ENCODE measurements at places on chromosomes 6 and 20.

DNA sequence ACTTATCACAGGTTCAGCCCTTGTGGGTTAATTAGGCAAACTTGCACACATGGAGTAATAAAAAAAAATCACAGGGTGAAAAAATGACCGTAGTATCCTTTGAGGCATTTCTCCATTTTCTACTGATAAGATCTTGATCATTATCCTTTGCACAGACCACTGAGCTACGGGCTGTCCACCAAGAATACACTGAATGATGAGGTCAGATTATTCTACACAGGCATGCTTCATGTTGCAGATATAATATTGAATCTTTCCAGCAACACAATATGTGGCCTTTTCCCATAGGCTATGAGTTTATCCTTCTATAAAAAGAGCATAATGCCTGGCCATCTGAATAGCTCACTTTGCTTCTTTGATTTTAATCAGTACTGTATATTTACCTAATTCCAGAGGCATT, 168.9 kb downstream of the FRK start:
- DNase-seq: no peak

DNA sequence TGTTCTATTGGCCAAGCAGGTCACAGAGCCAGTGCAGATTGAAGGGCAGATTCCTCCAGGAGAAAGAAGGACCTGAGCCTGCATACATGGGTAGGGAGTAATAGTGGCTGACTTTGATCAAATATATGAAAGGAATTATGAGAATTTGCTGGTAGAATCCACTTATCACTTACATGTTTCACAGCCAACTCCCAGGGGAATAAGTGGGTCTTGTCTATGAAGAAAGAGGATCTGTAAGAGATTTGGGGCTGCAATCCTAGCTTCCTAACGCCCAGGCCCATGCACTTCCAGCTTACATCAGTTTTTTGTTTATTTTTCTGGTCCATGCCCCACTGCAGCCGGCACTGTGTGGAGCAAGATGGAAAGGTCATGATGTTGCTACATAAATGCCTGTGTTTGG, 107.9 kb upstream of the SYNDIG1 start:
- no peak for DNase-seq

DNA sequence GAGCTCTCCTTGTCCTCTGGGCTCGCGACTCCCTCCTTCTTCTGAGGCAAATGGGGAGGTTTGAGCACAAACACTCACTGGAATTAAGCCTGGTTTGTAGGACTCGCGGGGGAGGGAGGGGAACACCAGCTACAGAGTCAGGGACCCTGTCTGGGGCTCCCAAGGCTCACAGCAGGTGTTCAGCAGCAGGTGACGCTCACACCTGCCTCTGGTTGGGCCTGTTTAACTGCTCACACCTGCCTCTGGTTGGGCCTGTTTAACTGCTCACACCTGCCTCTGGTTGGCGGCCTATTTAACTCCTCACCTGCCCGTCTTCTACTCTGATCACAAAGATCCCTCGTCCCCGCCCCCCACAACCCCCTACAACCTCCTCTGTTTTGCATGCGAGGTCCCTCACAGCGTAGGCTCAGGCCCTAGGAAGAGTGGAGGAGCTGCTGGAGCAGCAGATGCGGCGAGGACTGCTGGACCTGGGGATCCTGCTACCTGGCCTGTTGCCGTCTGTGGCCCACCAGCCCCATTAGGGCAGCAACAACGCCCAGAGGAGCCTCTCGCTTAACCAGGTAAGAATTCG, 181.9 kb downstream of the ERMARD start:
- DNase-seq: peak; percentile 50

- no peak for DNase-seq
Observed at GRCh38 chr6:16277101-16277981, 39.0 kb downstream of the GMPR start.

- DNase-seq: no peak
Observed at GRCh38 chr6:32799168-32799567, 17.6 kb downstream of the HLA-DOB start.

DNA sequence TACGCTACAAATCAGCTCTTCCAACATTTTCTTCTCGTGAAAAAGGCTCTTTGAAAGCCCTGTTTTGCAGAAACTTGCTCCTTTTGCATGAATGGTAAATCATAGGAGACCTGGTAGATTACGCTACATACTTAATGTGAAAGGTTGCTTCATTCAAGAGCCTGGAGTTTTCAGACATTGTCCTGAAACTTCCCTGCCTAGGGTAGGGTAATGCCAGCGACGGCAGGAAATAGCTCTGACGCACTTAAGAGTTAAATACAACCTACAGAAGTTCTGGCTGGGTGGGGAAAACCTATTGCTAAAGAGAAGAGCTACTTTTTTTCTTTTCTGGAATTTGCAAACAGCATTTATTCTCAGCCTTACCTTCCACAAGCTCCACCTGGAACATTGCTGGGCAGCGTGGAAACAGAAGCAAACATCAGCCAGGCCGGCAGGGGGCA, 144.5 kb downstream of the LPA start:
- no peak for DNase-seq

GRCh38 chr6:127341471-127342202, 1.8 kb downstream of the ECHDC1 start:
- DNase-seq: no peak

GRCh38 chr6:84575264-84575663, 189.1 kb downstream of the TBX18 start:
- DNase-seq: no peak

GRCh38 chr20:63363013-63363957, 2.1 kb upstream of the CHRNA4 start:
- no peak for DNase-seq

GRCh38 chr20:58064411-58065010, 163.9 kb downstream of the ANKRD60 start:
- DNase-seq: no peak

DNA sequence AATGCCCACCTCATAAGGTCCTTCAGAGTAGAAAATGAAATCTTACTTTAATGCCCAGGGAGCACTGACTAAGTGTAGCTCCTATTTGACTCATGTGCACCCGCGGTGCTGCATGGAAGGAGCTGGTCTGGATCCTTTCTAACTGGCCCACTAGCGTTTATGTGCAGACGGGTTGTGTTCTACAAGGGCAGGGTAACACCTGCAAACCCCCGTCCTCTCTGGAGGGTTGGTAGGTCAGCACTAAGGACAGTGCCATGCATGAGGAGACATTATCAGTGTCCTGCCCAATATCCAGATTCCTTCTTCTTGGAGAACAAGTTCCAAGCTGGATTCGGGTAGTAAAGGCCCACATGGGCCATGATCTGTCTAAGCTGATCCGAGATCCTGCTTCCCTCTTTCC, 140.3 kb downstream of the ANKRD60 start:
- DNase-seq: no peak

DNA sequence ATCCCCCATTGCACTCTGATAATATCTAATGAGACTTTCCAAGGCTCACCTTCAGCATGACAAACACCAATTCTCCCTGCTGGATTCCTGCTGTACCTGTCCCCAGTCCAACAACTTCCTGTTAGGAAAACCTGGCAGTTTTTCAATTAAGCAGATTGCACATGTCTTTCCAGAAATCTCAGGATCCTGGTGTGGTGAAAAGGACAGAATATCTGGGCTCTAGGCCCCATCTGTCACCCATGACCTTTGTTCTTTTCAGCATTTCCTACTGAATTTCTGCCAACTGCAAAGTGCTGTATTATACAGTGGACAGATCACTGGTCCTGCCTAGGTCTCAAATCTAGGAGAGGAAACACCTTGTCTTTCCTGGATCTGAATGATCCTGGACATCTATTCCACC, 27.7 kb upstream of the DTNBP1 start:
- DNase-seq: no peak

DNA sequence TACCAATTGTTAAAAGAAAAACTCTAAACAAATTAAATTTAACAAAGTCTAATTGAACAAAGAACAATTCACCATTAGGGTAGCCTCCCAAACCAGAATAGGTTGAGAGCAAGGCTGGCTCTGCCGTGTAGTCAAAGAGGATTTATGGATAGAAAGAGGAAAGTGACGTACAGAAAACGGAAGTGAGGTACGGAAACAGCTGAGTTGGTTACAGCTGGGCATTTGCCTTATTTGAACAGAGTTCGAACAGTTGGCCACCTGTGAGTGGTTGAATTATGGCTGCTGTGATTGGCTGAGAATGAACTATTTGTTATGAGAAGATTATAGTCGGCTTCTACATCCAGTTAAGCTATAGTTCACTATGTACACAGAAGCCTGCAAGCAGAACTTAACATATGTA, 18.5 kb upstream of the ISM1 start:
- no peak for DNase-seq

DNA sequence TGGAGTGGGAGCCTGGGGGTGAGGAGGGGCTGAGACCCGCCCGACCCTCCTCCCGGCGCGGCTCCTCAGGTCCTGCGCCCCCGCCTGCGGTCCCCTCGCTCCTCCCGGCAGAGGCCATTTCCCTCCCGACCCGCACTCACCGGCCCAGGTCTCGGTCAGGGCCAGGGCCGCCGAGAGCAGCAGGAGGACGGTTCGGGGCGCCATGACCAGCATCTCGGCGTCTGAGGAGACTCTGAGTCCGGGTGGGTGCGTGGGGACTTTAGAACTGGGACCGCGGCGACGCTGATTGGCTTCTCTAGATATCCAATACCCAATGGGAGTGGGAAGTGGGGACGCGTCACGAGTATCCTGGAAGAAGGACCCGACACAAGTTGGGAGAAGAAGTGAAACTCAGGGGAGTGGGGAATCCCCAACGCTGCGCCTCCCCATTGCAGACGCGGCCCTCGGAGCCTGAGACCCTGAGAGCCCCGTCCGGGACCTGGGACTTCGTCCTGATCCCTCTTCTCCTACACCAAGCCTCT, at the start of gene HLA-B:
TSS of gene HLA-B (minus strand) at position 234 of the 521 bp plus-strand sequence. CDS start at position 213, 21 bp downstream.
- DNase-seq: peak; percentile 13

GRCh38 chr6:159969921-159970320, 1.0 kb downstream of the IGF2R start:
- DNase-seq: peak; percentile 56

- no peak for DNase-seq
Observed at GRCh38 chr6:15837205-15837604, 174.4 kb upstream of the DTNBP1 start.

DNA sequence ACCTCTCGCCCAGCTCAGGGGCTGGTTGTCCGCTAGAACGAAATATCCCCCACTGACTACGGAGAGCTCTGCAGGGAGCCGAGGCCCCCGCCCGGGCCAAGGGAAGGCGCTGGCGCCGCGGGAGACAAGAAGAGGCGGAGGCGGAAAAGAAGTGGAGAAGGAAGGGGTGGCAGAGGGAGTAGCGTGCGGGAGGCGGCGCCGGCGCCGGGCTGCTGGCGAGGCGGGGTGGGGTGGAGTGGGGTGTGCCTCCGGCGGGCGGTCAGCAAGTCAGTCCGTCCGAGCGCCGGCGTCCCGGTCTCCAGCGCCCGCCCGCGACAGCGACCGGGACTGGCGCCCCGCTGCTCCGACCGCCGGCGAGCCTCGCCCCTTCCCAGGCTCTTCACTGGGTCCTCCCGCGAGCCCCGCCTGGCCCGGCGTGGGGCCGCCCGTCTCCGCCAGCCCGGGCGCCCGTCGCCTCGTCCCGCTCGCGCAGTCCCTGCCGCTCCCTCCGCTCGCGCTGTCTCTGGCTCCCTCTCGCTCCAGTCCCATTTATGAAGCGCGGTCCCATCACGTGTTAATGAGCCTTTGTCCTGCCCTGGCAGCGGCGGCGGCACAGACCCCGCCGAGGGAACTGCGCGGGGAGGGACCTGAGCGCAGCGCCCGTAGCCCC, at the start of gene CNR1:
TSS of gene CNR1 (minus strand) at position 504 of the 649 bp plus-strand sequence. CDS start 21,073 bp downstream, outside the sequence.
- peak; percentile 62 for DNase-seq

DNA sequence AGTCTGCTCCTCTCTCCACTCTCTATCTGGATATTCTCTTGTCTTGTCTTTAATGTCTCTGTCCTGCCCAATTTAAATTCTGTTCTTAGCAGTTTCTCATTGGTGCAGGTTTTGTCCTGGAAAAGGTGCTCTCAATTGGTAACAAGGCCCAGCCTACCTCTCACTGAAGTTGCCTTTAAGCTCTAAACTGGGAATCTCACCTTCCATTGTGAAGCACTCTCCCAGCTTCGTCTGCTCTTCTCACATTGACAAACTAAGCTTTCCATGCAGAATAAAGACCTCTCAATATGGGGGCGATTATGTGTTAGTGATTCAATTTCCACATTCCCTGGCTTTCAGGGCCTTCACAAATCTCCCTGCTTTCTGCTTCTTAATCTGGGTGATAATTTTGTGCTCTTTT, 1712.2 kb downstream of the GRIK2 start:
- no peak for DNase-seq

DNA sequence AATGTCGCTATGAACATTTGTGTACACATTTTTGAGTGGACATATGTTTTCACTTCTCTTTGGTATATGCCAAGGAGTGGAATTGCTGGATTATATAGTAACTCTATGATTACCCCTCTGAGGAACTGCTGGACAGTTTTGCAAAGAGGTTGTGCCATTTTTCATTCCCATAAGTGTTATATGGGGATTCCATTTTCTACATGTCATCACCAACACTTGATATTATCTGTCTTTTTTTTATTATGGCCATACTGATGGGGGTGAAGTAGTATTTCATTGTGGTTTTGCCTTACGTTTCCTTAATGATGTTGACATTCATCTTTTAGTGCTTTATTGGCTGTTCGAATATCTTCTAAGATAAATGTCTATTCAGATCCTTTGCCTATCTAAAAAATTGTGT, 171.8 kb upstream of the LAMA2 start:
- DNase-seq: no peak

DNA sequence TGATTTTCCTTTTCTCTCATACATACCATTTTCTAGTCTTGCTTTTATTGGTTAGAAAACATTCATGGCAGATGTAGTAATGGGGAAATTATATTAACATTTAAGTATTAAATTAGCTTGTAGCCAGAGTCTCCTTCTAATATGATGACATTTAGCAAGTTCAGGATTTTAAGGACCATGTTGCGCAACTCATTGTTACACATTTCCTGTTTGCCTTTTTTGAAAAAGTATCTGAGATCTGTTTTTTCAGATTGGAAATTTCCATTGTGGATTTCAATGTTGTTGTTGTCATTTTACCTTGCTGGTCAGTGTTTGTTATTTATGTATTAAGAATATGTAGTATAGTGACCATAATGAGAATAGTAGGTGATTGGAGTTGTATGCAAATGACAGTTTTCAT, 38.7 kb downstream of the CDKAL1 start:
- DNase-seq: no peak

- DNase-seq: no peak
Observed at GRCh38 chr20:34703424-34704176, 544 bp upstream of the TP53INP2 start.

DNA sequence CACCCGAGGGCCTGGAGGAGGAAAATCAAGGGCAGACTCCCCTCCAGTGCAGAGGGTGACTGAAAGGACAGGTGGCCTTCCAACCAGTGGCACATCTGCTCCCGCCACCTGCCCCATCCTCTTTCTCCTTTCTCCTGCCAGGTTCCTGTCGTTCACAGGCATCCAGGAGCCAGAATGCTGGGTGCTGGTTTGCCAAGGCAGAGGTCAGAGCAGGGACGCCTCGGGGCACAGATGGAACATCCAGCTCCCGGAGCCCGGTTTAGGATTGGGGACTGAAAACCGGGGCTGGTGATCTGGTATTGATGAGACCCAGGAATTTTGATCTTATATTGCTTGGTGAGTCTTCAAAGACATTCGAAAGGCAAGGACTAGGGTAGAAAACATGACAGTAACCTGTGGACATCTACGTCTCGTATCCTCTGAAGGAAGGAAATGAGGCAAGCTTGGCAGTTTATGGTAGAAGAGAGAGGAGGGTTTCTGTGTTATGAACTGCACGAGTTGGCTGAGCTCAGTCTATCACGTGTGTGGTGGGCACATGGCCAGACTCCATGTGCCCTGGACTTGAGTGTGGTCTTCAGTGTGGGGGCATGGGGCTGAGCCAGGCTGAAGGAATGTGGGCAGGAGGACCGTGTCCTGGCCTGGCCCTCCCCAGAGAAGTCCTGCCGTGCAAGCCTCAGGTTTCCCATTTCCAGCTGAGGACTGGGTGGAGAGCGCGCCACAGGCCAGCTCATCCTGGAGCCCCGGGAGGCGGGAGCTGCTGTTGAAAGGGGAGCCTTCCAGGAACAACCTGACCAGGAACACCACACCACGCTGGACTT, 74.2 kb downstream of the IRF4 start:
- no peak for DNase-seq

All from NCI-H1105 (cell line).